ENCODE measurements at places on chromosomes 2 and 18.

GRCh38 chr2:115624332-115624731 lies 1181.9 kb downstream of the DPP10 start:
- DNase-seq = no peak

DNA sequence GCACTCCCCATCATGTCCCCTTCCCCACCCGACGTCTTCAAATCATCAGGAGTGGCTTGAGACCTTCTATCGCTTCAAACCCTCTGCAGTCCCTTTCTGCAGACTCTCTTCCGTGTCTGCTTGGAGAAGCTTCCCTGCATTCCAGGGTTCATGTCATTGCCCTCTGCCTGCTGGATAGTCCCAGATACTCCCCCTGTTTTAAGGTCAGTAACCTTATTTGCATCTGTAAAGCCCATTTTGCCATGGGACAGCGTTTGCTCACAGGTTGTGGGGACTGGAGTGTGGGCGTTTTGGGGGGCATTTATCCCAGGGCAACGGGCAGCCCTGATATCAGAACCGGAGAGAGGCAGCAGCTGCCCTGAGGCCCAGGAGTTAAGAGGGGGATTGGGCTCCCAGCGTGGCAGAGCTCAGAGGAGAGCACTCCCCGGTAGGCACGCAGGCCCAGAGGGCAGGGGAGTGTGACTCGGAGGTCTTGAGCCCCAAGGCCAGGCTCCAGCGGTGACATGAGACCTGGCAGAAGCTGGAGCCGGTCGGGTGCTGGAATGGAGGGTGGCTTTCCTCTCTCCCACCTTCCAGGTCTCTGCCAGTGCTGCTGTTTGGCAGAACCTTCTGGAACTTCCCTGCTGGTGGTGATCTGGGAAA lies 73.8 kb downstream of the RTP5 start:
- no peak for DNase-seq

DNA sequence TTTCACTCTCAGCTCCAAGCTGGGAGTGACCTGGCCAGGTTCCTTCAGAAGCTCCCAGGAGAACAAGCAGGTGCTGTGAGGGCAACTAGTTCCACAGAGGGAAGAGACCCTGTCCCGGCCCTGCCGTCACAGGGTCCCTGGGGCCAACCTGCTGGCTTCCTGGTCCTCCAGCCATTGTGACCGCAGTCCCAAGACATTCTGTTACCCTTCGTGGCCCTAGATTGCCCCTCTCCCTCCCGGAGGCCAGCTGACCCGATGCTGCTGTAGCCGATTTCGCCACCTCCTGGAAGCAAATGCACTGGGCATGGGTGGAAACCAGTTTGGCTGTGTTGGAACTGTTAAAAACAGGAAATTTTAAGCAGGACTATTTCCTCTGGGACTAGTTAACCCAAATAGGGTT lies 55.4 kb downstream of the EPAS1 start:
- no peak for DNase-seq

DNA sequence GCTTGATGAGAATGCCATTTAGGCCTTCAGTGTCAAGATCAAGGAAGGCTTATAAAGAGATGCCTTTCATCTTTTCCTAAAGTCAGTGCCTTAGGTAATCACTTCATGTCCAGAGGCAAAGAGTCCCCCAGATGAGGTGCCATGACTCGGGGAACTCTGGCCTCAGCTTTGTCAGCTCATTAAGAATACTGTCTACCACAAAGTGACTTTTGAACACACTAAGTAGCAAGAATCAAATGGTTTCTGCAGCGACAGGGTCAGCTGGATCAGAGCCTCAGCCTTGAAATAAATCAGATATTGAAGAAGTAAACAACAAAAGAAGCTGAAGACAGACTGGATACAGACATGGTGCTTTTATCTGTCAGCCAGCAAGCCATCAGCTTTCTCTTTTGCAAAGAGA lies 120.1 kb upstream of the SLC39A10 start:
- no peak for DNase-seq

GRCh38 chr2:125070726-125071505 lies 1045.8 kb downstream of the CNTNAP5 start:
- DNase-seq = no peak

GRCh38 chr18:49899657-49900330 lies 86.5 kb upstream of the ACAA2 start:
- DNase-seq = no peak

All from activated T-helper 9 cell treated with anti-CD3 and anti-CD28 coated beads, Interleukin-2, amount 50 U/mL, for 16 hours (primary cell).